ENCODE measurements at places on chromosomes 3 and 15.

- no peak for DNase-seq
Observed at GRCh38 chr3:154224366-154224765, 99.9 kb downstream of the DHX36 start.

DNA sequence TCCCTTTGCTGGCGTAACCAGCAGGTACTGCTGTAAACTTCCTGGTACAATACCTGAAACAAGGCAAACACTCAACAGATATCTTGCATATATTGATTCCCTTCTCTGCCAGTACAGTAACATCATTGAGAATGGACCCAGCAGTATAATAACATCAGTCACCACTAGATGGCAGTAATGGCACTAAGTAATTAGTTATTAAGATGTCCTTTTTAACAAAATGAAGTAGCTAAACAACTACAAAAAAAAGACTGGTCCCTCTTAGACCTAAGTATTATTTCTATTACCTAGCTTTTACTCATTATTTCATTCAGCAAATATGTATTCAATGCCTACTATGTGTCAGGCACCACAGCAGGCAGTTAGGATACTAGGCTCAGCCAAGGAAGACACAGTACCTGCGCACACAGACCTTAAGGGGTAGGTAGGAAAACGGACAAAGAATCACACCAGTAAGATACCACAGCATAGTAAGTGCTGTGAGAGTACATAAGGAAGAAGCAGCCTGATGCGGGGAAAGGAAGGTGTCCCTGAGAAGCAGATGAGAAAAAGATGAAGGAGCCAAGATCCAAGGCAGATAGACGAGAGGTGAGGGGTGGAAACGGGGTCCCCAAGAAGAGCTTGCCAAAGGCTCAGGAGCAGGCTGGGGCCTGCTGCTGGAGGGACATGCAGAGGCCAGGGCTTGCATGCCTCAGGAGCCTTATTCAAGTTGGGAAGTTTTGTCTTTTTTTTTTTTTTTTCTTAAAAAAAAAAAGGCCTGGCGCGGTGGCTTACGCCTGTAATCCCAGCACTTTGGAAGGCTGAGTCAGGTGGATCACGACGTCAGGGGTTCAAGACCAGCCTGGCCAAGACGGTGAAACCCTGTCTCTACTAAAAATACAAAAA is 102.7 kb upstream of the CHD2 start:
- DNase-seq = no peak

DNA sequence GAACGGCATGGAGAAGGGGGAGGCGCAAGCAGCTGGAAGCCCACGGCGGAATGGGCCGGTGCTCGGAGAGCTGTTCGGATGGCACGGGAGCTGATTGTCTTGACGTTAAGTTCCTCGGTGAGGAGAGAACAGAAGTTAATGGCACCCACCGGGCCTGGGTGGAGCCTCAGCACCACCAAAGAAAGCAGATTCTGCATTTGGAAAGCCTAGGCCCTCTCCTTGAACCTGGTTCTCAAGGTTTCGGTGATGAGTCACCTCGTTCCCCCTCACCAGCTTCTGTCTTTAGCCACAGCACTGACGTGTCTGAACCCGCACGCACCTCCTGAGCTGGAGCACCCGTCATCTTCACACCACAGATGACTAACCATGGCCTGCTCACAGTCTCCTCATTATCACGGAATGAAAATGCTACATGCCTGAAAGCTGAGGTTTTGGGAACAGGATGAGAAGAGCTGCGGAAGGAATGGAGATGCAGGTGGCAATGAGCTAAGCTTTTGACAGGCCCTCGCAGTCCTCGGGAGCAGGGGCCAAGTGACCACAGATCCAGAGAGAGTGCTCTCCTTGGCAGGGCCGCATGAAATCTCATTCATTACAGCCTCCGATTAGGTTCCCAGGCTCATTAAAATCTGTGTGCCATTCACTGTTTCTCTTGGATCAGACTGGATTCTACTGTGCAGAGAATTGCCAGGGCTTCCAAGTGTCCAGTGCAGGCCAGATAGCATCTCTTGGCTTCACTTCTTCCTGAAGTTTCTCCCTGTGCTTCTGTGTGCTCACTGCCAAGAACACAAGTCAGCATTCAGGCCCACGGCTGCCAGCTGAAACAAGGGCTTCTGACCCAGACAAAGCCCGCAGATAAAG is 96.3 kb upstream of the DLG1 start:
- no peak for DNase-seq

DNA sequence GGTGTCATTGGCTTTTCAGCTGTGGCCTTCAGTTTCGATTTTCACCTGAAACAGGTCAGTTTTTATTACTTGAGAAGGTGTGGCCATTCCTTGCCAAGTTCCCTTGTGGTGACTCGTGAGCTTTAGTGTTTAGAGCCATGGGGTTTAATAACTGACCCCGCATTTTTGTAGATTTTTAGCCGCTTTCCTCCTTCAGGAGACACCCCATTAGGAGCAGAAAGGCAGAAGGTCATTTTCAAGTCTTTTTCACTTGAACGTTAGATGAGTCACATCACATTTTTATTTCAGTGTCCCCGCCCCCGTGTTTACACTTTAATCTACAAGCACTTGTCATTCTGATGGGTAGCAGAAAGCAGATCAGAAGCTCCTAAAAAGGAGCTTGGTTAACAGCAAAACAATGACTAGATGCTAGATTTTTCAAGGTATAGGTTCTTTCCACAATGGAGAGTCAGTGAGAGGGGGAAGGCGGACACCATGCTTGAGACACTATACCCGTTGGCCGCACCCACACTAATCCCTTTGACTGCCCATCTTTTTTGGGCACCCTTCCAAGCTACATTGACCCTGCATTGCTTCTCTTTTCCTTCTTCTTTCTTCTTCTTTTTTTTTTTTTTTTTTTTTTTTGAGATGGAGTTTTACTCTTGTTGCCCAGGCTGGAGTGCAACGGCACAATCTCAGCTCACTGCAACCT is 132.7 kb downstream of the GHSR start:
- no peak for DNase-seq

DNA sequence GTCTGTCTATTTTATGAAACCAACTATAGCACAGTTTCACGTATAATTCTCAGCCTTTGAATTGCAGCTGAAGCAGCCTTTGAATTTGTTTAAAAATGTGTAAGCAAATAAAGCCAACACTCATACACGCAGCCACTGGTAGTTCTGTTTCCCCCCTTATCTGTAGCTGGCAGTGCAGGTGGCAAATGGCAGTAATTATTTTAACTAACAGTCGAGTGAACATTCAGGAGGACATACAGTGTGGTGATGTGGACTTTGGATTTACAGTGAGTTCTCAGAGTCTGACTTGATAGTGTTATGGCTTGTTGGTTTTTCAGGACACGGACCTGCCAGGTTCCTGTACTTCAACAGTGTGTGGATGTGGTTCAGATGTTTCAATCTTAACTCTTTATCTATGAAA is 64.0 kb upstream of the SKOR1 start:
- no peak for DNase-seq

DNA sequence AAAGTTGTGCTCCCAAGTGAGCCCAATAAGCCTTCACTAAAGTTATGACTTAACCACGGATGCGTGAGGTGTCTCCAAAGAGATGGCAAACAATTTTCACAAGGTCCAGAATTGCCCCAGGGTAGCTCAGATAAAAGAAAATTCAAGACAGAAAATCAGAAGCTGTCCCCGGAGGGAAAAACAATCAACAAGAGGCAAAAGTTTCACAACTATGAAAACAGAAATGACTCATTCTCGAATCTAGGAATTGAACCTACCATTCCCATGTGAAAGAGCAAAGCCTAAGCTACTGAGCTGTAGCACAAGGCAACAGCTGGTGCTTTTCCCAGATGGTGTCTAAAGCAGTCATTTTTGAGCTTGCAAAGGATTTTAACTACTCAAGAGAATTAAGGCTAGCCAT is 33.5 kb upstream of the MKRN3 start:
- DNase-seq = no peak

DNA sequence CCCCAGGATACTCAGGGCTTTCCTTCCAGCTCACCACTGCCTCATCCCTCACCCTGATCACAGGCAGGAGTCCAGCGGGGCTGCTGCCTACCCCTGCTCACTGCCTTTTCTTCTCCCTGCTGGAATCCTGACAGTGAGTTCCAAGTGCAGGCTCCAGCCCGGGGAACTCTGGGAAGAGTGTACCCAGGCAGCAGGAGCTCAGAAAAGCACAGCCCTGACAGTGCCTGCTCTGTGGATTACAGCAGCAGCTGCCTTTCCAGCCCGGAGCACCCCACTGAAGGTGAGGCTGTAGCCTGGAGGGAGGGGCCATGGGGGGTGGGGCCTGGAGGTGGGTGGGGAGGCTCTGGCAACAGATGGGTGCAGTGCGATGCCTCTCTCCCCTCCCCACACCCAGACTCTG is 6.1 kb upstream of the JMJD7 start:
- no peak for DNase-seq

DNA sequence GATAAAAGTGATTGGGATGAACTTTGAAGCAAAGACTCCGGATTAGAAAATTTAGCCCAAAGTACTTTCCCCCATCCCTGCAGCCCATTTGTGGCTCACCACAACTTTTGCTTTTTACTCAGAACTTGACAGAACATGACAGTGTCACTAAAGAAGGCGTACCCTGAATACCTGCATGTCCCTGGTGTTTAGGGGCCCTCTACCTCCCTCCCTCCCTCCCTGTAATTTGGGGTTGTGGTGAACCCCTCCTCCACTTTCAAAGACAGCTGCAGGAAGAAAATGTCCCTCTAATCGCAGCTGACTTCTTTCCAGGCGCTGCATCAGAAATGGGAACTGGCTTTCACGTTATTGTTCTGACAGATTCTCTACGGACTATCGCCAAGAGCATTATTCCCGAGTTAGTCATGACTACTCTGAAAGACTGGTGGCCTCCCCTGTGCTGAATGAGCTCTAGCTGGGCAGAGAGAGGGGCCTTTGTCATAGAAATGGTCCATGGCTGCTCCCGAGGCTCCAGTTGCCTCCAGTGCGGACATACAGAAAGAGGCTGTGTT is 93.2 kb upstream of the ARHGEF3 start:
- DNase-seq = no peak

- DNase-seq = no peak
Observed at GRCh38 chr15:39657668-39658067, 76.8 kb downstream of the THBS1 start.

- DNase-seq = no peak
Observed at GRCh38 chr3:22244761-22245521, 493.9 kb upstream of the ZNF385D start.

GRCh38 chr15:83462953-83463433 is 15.9 kb downstream of the SH3GL3 start:
- no peak for DNase-seq

DNA sequence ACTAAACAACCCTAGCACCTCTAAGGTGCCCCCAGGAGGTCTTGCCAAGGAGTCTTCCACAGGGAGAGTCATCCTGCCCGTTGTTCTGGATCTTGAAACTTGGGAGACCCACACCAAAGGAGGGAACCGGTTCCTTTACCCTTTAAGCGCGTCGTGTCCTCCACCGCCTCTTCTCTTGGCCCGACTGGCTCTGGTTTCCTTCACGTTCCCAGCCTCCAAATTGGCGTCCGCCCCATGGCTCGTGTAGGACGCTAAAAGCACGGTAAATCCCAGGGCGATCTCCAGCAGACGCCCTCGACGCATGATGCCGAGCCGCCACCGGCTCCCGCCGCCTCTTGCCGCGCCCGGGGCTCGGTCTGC is 1.1 kb downstream of the FBN1 start:
- no peak for DNase-seq

DNA sequence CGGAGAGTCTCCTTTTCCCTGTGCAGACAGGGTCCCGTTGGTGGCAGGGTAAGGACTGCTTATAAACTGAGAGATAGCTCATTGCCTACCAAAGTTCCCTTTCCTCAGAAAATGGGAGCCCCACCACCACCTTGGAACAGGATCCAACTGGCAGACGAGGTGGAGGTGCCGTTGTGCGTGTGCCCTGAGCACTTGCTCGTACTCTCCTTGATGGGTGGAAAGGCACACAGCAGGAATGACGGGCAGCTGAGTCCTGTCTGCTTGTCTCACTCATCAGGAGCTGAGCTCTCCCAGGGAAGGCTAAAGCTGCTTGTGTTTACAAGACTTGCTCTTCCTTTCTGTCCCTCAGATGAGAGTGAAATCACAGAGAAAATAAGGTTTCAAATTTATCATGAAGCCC is 60.7 kb downstream of the B3GNT5 start:
- no peak for DNase-seq

DNA sequence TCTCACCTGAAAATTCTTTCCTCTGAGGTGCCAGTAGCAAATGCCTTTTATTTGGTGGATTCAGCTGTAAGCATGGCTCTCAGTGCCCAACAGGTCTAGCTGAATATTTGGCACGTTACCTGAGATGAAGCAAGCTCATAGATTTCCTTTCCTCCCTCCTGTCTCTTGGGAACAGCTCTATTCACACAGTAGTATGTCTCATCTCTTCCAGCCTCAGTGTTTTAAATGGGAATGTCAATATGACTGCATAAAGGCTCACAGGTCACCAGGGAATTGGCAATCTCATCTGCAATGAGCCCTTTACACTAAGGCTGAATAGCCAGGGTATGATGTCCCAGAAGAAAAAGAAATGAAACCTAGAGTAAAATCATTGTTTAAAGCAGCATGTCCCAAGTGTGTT is 733.5 kb downstream of the NTRK3 start:
- no peak for DNase-seq

- no peak for DNase-seq
Observed at GRCh38 chr15:54687628-54688027, 509.1 kb downstream of the RSL24D1 start.

DNA sequence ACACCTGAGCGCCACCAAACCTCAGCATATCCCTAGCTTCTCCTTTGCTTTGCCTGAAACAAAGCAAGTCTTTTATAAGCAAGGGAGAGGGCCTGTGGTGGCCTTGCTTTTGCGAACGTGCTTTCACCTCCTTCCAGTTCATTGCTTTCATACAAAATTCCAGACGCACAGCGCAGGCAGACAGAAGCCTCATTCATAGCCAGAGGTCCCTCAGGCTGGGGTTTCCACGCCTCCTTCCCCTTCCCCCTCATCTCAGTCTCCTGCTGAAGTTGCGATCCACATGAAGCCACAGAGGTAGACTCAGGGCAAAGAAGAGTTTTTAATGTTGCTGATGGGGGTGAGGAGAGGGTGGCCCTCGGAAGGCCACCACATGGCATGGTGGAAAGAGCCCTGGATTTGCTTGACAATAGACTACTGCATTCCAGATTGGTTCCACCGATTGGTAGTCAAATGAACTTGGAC is 59.4 kb upstream of the FLNB start:
- DNase-seq = no peak

DNA sequence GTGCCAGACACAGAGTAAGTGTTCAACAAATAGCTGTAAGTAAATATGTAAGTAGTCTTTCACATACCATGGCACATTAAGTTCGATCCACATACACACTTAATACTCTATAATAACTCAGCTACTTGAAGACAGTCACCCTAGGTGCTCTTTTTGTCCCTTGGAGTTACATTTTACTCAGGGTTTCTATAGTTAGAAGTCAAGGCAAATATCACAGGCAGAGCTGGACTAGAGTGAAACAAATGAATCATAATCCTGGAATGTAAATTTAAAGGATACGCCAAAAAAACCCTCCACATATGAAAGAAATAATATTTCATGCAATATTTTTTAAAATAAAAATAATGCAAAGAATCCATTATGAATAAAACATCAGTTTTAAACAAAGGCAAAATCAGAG is 461.8 kb downstream of the MAGI1 start:
- DNase-seq = no peak
